ENCODE measurements at places on chromosomes 1 and 21.

DNA sequence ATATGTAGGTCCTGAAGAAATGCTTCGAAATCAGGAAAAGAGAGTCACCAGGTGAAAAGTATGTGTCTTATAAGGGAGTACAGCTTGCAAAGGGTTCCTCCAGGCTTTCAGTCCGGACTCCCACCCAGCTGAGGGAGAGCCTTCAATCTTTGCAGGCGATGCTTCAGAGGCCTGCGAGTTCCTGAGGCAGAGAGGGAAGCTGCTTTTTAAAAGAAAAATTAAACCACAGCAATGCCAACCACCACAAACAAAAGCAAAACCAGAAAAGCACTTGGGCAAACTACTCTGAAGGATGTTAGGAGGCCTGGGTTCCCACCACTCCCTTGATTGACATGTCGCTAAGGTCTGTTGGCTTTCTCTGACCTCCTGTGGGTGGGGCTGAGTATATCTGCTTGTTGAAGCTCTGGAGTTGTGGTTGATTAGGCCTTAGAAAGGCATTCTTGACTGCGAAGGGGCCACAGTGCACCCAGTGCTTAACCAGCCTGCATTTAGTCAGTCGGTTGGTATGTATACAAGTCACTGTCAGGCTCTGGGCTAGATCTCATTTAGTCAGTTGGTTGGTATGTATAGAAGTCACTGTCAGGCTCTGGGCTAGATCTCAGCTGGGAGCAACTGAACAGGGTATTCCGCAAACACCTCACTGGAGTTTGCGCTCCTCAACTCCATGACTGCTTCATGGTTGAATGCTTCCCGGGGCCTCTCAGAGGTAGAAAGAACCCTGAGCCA, 1.2 kb downstream of the NIPAL3 start:
- no peak for DNase-seq

DNA sequence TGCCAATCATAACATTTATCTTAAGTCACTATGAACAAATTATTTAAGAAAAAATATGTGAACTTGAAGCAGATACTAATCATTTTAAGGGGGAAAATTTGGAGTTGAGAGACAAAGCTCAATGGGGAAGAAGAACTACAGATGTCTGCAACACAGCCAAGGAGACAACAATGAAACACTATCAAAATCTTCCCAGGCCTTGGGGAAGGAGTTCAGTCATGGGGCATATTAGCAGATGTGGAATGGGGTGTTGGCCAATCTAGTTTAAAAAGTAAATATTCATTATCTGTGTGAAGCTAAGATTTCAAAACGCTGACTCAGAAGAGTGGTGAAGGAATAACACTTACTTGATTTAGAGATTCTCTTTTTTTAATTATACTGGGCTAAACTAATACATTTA, 671.6 kb upstream of the ZP4 start:
- DNase-seq = no peak

DNA sequence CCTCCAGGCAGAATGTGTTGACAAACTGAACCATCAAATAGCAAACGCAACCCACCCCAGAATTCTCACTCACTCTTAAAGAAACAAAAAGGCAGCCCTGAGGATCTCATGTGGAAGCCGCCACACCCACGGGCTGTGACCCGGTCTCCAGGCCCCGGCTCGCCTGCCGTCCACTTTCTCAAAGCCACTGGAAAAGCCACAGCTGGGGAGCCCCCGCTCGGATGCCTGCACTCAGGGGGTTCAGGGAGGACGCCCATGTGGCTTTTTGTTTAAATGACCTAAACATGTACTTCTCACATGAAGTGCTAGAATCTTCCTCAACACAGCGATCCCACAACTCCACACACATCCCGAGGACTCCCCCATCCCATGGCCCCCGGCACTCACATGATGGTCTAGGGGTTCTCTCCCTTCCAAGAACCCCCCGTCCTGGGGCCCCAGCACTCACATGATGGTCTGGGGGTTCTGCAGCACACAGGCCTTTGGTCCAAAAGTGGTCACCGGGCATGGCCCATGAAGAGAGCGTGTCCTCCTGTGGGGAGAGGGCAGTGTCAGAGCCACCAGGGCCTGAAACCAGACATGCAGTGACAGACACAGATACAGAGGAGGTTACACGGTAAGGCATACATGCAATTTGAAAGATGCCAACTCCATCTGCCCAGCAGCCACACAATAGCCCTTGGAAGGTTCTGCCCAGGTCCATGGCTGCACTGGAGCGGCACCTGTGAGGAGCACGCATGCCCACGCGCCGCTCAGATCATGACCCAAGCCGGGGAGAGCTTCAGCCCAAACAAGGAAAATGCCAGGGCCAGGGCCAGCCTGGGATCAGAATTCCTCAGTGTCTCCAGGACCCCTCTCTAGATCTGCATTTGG, 16.5 kb downstream of the NADK start:
- no peak for DNase-seq

DNA sequence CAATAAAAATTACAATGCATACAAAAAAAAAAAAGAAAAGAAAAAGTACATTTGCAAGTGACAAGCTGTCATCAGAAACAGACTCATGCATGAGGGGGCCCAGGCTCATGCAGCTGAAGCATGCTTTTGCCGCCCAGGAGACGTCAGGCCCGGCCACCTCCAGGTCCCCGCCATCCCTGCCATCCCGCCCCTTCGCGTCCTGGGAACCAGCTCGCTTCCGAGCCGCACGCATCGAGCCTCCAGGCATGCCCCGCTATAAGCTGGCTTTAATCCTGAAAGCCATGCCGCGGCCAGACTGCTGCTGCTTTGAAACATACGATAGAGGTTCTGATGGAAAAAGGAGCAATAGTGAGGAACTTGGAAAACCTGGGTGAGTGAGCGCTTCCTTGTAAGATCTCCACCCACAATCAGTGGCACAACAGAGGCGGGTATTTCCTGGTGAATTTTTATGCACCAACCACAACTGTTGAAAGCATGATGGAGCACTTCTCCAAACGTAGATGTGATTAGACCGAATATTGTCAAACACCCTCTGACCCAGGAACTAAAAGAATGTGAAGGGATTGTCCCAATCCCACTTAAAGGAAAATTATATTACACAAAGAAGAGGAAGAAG, 113.7 kb downstream of the FAF1 start:
- no peak for DNase-seq

- DNase-seq = no peak
These were observed 115.7 kb upstream of the IPO9 start for GRCh38 chr1:201713086-201713810.

DNA sequence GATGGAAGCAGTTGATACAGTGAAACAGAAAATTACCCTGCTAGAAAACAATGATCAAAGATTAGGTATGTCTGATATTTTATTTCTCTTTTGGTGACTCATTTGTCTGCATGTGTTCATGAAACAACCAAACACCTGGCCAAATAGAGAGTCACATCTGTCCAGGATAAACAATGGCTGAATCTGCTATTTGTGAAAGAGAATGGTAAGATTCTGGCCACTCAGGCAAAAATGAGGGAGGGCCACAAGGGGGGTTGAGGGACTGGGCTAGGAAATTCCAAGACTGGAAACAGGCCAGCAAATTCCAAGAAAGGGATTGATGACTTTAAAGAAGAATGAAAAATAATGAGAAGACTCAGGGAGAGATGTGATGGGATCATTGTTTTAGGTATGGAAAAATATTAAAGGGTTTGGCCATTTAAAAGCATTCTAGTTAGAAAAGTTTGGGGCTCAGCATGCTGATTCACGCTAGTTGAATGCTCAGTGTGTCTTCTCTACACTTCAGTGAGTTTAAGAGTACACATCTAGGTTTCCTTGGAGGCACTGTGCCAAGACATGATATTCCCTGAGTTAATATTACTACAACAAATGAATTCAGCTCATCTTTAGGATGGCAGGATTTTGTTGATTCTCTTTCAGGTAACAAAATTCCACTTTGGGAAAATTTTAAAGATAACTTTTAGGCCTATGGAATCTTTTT, 44.9 kb downstream of the TRAF5 start:
- DNase-seq = no peak

GRCh38 chr1:212561501-212561931, 47.0 kb upstream of the ATF3 start:
- DNase-seq = no peak

- no peak for DNase-seq
These were observed 24.8 kb downstream of the JAK1 start for GRCh38 chr1:64941461-64942117.

GRCh38 chr1:74502858-74503257, 9.6 kb downstream of the LRRC53 start:
- DNase-seq = no peak

Data from activated T-helper 1 cell treated with anti-CD3 and anti-CD28 coated beads, Interleukin-2, amount 50 U/mL, for 16 hours (primary cell).